ENCODE measurements at places on chromosomes 2 and 18.

- DNase-seq = no peak
Measured at GRCh38 chr2:151931756-151932155, 103.5 kb upstream of the ARL5A start.

- no peak for DNase-seq
Measured at GRCh38 chr2:46381263-46381849, 84.1 kb downstream of the EPAS1 start.

- no peak for DNase-seq
Measured at GRCh38 chr2:161039071-161039470, 121.2 kb upstream of the TANK start.

DNA sequence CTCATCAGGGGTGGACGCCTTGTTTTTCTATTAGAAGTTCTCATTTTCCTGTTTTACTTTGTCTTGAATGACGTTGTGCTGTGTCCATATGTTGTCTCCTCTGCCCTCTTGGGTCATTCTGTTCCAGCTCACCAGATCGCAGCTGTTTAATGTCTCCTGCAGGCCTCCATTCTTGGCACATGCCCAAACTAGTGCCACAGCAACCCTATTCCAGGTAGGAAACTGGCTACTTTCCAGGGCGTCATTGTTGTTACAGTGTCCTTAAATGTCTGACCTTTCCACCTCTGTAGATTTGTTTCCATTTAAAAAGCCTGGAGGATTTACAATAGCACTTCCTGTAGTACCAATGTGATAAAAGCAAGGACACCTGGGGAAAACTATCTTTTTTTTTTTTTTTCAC, 500.7 kb downstream of the METTL4 start:
- DNase-seq = no peak

DNA sequence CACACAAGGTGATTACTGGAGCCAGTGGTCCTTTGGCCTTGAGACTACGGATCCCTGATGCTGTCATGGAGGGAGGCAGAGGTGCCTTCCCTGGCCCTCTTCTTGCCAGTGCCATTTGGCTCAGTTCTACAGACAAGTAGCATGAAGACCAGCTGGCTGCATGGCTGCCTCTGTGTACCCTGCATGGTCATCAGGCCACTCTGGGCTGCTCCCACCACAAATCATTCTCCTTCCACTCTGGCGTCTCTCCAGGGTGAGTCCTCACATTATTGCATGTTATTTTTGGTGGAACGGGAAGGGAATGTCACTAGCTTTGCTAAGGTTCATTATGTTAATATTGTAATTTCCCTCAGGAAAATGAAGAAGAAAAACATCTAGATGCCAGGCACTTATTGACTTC, 229.8 kb downstream of the VAPA start:
- DNase-seq = no peak

DNA sequence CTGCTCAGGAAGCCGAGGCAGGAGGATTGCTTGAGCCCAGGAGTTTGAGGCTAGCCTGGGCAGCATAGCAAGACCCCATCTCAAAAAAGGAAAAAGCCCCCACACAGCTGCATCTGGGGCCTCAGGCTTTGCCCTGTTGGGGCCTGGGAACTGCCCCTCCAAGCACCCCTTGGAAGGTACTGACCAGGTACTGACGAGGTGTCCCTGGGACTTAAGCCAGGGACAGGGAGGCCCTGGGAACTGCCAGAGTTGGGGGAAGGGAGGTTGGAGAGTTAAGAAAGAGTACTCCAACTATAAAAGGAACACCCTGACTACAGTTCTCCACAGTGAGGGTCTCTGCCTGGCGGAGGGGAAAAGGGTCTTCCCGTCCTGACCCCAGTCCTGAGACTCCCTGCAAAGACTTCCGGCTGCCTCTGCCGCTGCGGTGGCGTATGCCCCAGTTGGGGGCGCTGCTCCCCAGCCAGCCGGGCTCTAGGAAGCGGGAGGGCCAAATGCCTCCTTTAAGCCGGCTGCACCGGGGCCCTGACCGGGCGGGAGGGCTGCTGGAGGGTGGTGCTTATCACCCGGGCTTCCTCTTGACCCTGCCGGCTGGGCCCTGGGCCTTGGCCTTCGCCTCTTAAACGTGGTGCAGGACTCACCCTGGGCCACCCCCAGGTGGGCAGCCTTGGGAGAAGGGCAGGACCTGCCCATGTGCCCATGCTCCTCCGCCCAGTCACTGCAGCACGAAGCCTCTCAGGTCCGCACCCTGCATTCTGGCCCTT, 12.8 kb downstream of the SLC30A3 start:
- no peak for DNase-seq

DNA sequence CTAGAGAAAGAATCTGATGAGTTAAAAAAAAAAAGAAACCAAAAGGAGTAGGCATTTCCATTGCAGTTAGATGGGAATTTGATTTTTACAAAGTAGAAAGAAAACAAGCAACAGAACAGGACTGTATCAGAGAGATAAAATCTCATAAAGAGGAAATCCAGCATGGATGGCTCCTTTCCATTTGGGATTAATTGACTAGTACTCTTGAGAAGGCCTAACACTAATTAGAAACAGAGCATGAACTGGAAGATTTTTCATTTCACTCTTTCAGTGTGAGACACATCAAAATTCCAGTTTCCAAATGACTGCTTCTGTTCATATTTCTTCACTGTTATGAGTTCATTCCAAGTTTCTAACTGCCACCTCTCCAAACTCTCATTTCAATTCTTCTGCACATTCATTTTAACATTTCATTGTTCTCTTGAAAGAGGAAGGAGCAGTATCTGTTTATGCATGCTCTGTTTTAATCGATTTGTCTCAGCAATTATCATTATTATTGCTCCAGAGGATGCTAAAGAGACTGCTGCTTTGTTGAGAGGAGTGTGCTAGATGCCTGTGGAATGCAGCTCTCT, 108.8 kb upstream of the PIEZO2 start:
- DNase-seq = no peak

DNA sequence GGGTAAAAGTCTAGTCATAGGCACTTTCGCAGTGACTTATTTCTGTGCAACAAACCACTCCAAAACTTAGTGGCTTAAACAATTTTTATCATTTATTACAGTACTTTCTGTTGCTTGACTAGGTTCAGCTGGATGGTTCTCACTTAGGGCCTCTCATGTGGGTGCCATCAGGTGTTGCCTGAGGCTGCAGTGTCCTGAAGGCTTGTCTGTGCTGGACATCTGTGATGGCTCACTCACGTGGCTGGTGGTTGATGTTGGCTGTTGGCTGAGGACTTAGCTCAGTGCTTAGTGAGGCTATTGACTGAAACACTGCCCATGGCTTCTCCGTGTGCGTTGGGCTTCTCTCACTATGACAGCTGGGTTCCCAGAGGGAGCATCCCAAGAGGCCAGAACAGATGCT, 81.4 kb upstream of the GCFC2 start:
- no peak for DNase-seq

GRCh38 chr18:32422978-32423740, 47.5 kb downstream of the GAREM1 start:
- DNase-seq = no peak

DNA sequence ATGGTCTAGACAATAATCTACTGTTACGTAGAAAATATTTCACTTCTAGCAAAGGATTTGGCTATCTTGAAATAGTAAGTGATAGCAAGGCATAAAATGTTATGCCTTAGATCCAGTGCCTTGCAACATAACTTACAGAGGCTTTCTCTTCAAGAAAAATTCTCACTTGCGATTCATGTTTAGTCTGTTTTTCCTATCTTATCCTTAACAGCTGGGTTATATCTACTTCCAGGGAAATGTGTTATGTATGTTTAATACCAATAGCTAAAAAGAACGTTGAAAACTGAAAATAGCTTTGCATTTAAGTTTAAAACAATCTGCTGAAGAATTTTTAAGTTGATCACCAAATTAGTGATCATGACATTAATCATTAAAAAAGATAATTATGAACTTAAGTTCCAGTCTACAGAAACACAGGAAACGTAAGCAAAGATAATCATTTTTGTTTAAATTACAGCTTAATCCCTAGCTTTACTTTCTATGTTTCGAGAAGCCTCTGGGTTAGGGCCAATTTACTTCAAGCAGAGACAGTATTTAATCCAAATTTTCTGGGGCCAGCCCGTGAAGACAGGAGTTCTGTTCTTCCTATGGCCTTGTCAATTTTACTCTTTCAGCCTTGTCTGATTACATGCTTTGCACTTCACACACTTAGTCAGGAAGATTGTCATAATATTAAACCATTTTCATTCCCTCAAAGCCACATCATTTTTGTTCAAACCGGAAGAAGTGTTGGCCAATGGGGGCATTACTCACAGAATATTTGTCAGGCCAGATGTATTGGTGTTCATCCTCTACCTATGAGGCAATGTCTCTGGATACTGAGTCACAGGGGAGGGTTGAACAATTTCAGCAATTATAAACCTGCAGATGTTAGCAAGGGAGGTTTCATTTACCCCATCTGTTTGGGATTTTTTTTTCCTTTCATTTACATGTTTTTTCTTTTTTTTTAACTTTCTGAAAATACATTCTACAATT, 1132.9 kb upstream of the ZEB2 start:
- DNase-seq = peak; percentile 49

- DNase-seq = no peak
Measured at GRCh38 chr2:174527959-174528358, 41.1 kb upstream of the GPR155 start.

Measured in BJ (cell line).